Stimulated activated CD8-positive, alpha-beta memory T cell treated with anti-CD3 and anti-CD28 coated beads, Interleukin-7, amount 100 ng/mL, for 48 hours (primary cell): ENCODE measurements at places on chromosomes 5 and 9.

GRCh38 chr9:103713631-103714030 lies 380.5 kb upstream of the SMC2 start:
- DNase-seq, result no peak

- DNase-seq, result no peak
Observed at GRCh38 chr9:109455861-109456260, 42.2 kb downstream of the PTPN3 start.

GRCh38 chr5:51416149-51416548 lies 32.9 kb downstream of the ISL1 start:
- no peak for DNase-seq

DNA sequence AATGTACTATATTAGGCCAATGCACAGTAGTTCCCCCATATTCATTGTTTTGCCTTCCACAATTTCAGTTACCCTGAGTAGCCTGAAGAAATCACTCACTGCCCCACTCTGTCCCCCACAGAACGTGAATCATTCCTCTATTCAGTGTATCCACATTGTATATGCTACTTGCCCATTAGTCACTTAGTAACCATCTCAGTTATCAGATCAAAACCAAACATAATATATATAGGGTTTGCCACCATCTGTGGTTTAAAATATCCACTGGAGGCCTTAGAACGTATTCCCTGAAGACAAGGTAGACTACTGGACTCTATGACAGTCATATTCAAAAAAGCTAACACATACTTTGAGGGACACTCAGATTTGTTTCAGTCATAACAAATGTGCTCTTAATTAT lies 465.7 kb upstream of the RGMB start:
- DNase-seq, result no peak

DNA sequence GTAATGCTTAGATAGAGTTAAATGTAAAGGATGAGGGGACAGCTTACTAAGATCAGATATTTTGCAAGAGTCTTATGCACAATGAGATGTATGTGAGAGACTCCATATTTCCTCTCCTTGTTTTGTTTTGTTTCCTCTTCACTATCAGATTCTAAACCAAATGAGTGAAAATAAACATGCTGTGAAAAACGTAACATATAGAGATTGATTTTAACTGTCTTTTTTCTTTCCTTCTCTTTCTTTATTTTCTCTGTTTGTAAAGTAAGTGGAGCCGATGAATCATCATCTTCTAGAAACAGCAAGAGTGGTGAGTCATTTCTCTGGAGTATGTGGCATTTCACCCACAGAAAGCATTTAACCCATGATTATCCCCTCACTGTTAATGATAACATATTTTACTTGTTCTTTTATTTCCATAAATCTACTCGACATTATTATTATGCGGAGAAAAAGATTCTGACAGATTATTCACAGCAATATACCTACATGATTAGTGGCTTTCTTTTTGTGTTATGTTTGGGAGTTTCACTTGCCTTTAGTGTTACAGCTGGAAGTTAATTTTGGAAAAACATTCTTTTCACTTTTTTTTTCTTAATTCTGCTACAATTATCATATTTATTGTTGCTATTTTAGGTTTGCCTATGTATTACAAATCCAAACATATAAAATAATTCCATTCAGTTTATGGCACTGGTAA lies 2.1 kb upstream of the ANXA1 start:
- DNase-seq, result no peak

GRCh38 chr9:129280236-129280622 lies 102.2 kb upstream of the IER5L start:
- DNase-seq, result no peak

DNA sequence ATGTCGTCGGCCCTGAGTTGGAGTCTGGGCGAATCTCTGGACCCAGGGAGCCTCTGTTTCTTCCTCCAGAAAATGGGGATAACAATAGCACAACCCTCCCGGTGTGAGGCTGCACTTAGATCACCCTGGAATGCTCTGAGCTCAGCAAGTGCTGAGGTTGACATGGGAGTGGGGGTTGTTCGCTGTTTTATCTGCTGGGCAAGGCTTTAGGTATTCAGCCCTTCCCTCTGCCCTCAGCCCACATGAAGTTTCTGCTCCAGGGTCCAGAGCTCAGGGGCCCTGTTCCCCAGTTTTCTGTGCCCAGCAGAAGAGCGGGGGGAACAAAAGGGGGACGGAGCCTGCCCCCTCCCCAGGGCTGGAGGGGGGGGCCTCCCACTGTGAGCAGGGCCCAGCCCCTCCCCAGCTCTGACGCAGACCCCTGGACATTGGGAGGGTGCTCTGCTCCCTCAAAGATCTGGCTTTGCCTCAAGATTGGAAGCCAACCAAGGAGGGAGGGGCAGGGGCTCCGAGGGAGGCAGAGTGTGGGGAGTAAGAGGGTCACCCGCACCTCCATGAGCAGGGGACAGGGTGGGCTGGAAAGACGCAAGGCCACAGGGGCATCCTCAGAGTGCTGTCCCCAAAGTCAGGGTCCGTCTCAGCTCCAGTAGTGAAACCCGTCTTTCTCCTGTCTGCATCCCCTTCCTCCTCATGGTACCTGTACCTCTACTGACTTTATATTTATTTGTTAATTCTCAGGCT lies 215.6 kb downstream of the C9orf50 start:
- DNase-seq, result no peak

DNA sequence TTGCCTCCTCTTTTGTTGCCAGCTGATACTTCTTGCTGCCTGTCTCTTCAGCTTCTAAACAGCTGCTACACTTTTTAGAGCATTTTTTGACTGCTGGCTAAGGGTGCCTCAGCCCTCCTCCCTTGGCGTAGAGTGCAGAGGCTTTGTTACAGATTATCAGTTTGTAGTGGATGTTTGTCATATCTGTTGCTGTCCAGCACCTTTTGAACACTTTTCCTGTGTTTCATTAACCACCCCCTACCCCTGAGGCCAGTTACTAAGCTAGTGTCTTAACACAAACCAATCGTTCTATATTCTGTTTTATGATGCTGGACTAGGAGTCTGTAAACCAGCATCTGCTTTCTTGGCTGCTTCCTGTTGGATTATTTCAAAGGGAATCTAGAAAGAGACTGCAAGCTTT lies 441.5 kb downstream of the DNAH5 start:
- no peak for DNase-seq

DNA sequence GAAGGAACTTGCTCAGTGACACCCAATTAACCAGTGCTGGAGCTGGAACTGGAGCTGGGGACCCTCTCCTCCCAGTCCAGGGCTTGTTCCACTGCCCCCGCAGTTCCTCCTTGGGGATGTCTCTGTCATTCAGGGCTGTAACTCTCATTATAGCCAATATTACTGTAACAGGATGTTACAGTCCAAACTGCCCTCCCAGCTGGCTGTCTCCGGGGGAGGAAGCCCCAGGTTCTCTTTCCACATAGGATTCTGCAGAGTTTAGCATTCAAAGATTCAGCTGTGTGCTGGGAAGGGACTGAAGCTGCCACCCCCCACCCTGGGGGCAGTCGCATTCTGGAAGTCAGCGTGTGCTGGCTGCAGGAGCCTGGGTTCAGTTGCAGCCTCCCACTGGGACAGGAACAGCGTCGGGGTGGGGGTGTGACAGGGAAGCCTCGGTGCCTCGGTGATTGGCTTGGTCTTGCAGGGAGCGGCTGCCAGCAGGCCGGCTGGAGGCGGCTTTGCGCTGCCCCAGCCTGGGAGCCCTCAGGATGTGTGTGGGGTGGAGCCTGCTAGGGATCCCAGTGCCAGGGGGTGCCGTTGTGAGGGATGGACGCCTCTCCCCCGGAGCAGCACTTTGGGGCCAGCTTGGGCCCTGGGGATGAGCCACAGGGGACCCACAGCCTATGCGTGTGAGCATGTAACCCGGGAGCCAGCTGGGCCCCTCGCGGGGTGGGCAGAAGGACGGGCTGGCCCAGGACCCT lies 101.1 kb downstream of the RGS3 start:
- no peak for DNase-seq

DNA sequence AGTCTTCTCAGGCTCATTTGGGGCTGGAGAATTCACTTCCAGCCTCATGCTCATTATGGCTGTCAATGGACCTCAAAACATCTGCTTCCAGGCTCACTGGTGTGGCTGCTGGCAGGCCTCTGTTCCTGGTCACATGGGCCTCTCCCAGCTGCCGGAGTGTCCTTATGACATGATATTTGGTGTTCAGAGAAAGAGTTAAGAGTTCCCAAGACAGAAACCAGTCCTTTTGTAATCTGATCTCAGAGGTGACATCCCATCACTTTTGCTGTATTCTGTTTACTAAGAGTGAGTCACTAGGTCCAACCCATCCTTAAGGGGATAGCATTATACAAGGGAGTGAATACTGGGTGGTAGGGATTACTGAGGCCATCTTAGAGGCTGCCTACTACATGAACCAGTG lies 104.6 kb downstream of the CACNA1B start:
- DNase-seq, result no peak

GRCh38 chr9:12815888-12816287 lies 41.1 kb downstream of the LURAP1L start:
- no peak for DNase-seq

GRCh38 chr9:131950487-131950886 lies 129.2 kb downstream of the MED27 start:
- no peak for DNase-seq

DNA sequence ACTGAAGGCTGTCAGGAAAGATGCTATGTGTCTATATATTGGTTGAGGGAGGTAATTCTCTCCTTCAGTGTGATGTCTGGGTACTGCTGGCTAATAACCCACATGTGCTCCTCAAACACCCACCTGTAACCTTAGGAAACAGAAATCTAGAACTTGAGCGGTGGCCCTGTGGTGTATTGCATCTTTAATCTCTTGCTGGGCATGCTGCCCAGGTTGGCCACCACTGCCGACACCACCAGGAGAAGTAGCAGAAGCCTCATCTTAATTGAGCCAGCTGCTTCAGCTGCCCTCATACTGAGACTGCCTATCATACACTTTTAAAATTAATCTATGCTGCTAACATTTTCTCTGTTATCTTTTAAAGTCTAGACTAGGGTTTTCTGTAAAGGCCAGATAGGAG lies 103.5 kb upstream of the C5orf63 start:
- no peak for DNase-seq

GRCh38 chr5:113162208-113162607 lies 185.6 kb downstream of the DCP2 start:
- DNase-seq, result no peak

DNA sequence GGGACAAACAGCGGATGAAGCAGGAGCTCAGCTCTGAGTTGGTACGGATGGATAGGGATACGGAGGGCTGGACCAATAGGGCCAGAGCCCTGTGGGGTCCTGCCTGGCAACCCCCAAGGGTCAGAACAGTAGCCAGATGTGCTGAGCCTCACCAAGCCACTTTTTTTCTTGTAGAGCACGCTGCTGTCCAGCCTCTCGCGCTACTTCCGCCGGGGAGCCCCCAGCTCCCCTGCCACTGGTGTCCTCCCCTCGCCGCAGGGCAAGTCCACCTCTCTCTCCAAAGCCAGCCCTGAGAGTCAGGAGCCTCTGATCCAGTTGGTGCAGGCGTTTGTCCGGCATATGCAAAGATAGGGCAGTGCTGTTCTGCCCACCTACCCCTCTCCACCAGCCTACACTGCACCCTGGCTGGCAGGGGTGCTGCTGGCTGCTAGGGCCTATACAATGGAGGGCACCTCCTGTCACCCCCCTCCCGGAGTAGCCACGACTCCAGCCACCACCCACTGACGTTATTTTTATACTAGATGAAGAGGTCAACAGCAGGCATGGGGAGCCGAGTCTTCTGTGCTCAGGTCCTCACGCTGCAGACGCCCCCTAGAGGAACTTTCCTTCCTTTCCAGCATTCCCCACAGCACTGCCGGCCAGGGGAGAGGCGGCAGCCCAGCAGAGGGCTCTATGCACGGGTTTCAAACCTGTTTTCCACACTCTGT lies 21.6 kb downstream of the SH3GLB2 start:
- DNase-seq, result peak; percentile 20

- no peak for DNase-seq
Observed at GRCh38 chr9:18662320-18662719, 188.4 kb downstream of the ADAMTSL1 start.

- DNase-seq, result no peak
Observed at GRCh38 chr9:135030566-135031226, 56.8 kb upstream of the OLFM1 start.
